T-helper 22 cell (primary cell): ENCODE measurements at places on chromosomes 16 and 17.
A peak's percentile ranks its signal among the peaks of the same experiment; 100 is the strongest.

- DNase-seq = no peak
Observed at GRCh38 chr17:62692721-62693431, 65.4 kb downstream of the MRC2 start.

- no peak for DNase-seq
Observed at GRCh38 chr17:77308861-77309726, 168.3 kb downstream of the SEC14L1 start.

DNA sequence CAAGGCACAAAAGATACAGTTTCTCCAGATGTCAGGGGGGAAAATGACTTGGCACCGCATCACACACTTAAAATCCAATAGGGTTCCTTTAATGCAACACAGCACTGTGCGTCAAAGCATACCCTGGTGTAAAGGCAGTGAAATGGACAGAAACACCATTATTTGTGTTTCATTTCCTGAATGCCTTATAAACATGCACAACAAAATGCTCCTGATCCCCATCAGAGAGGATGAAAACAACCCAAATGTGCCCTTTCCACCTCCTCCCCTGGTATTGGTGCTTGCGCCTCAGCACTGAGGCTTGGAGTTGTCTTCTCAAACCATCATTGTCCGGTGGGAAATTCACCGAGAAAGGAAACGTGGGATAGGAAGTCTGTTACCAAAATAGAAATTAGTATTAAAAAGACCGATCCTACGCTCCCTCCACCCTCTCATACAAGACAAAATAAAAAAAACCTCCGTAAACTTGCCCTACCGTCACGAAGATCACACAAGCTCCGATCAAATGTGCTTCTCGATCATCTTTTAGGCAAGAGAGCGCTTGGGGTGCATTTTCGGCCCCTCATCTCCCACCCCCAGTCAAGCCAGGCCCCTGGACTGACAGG lies 722 bp downstream of the CDC27 start:
- no peak for DNase-seq

DNA sequence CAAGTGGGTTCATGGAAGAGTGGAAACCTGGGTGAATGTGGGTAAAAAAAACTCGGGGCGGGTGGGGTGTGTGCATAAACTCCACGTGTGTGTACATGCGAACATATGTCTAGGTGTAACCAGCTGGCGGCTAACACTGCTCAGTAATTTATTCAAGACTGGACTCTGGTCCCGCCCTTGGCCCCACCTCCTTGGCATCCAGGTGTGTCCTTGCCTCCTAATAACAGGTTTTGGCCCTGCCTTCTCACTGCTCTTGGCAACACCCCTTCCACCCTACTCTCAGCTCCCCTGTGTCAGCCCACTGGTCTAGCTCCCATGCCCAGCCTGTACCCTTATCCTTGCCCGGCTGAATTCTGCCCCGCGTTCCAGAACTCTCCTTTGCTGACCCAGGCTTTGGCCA lies 8.3 kb downstream of the FLII start:
- DNase-seq = no peak

DNA sequence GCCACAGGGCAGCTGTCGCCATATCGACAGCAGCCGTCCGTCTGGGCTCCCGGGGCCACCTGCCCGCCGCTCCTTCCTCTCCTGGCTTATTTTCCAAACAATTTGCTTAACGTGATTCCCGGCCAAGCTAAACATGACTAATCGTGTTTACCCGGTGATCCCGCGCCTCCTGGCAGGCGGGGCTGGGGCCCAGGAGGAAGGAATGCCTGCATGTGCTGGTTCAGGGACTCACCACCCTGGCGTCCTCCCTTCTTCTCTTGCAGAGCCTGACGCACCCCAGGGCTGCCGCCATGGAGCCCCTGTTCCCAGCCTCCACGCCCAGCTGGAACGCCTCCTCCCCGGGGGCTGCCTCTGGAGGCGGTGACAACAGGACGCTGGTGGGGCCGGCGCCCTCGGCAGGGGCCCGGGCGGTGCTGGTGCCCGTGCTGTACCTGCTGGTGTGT lies 6.1 kb downstream of the SSTR5 start:
- no peak for DNase-seq

DNA sequence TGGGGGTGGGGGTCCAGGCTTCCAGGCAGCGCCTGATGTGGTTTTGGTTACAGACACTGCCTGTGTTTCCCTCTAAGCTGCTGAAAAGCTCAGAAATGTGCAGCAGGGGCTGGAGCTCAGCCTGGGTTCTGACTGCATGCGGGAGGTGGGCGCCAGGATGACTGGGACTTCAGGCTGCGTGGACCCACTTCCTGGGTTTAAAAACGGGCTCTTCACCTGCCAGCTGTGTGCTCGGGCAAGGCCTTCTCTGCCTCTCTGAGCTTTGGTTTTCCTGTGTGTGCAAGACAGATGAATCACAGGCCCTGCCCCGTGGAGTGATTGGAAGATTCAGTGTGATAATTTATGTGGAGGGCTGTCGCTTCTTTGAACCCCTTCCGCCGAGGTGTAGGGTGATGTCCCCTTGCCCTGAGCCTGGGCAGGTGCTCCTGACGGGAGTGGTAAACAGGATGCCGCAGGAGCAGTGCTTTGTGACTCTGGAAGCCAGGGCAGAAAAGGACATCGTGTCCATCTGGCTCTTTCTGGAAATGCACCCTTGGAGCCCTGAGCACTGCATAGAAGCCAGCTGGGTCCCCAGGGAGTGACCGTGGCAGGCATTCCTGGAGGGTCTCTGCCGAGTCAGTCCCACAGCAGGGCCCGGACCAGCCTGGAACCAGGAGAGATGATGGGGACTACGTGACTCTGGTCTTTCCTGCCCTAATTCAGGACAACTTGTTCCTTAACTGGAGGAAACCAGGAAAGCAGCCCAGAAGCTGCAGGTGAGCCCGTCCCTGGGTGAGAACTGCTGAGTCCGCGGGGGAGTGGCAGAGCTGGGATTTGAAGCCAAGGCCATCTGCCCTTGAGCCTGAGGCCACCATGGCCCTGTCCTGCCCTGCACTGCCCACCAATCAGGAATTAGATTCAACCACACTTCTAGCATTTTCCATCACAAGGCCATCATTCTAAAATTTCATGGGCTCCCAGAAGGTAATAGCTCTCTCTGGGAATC lies 28.5 kb upstream of the SLC7A5 start:
- peak; percentile 43 for DNase-seq

DNA sequence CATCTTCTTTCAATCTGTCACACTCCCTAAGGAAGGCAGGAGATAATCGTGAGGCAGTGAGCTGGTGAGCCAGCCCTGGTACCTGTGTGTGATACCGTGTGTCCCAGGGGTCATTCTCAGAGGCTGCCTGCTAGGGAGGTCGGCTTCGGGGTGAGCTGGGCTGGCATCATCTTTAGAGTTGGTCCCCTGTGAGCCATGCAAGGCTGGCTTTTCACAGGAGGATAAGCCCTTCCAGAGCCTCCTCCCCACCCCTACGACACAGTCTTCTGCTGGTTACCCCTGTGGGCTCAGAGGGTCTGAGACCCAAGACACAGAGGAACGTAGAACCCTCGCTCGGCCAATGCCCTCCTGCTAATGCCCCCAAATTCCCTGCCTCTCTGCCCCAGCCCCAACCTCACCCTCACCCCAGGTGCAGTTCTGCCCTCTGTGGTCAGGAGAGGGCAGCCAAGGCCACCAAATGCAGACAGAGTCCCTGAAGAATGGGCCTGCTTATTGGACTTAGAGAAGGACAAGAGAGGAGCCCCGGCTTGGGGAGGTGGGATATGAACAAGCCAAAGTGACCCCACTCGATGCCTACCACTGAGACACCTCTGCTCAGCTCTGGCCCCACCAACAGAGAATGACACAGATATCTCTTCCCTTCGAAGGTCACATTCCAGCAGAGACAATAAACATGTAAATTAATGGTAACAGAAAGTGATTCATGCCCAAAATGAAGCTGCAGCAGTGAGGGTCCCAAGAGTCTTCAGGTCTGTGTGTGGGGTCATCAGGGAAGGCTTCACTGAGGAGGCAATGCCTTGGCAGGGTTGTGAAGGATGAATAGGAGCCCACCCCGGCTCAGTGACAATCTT lies 80.8 kb upstream of the CCL1 start:
- DNase-seq = no peak

DNA sequence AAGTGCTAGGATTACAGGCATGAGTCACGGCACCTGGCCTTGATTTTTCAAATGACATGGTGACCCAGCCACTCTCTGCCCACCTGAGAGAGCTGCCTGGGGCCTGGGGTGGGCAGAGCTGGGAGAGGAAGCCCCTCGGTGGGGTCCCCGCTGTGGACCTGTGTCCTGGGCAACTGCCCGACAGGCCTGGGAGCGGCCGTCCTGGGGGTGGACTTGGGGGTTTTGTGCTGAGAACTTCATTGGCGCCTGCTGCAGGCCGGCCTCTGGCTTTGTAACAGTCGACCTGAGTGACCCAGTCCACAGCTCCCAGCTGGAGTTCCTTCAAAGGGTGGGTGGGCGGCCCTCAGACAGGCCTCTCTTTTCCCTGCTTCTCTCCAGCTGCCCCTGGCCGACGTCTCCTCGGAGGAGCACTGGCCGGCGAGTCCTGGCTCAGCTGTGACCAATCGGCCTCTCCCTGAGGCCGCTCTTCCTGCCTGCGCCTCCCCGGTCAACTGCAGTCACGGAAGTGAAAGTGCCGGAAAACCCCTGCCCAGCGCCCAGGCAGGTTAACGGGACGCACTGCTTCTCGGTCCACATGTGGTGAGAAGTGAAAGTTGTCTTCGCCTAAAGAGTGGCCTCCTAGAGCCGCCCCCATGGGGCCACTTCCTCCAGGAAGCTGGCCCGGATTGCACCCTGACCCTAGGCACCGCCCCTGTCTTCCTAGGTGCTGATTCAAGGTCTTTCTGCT lies 5.5 kb downstream of the CBFA2T3 start:
- DNase-seq = no peak
